ENCODE measurements at places on chromosomes 16 and 17.
A peak's percentile ranks its signal among the peaks of the same experiment; 100 is the strongest.

DNA sequence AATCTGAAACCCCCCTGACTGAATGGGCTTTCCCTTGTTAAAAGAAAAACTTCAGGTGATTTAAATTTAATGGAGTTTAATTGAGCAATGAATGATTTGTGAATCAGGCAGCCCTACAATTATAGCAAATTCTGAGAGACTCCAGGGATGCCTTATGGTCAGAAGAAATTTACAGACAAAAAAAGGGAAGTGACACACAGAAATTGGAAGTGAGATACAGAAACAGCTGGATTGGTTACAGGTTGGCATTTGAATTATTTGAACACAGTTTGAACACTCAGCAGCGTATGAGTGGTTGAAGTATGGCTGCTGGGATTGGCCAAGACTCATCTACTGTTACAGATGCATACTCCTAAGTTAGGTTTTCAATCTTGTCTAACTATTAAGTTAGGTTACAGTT lies 19.0 kb upstream of the CPHXL start:
- DNase-seq = no peak

GRCh38 chr16:55399911-55400310 lies 75.9 kb downstream of the IRX6 start:
- DNase-seq = no peak

- DNase-seq = no peak
Observed at GRCh38 chr17:41763327-41763726, 23.2 kb downstream of the JUP start.

DNA sequence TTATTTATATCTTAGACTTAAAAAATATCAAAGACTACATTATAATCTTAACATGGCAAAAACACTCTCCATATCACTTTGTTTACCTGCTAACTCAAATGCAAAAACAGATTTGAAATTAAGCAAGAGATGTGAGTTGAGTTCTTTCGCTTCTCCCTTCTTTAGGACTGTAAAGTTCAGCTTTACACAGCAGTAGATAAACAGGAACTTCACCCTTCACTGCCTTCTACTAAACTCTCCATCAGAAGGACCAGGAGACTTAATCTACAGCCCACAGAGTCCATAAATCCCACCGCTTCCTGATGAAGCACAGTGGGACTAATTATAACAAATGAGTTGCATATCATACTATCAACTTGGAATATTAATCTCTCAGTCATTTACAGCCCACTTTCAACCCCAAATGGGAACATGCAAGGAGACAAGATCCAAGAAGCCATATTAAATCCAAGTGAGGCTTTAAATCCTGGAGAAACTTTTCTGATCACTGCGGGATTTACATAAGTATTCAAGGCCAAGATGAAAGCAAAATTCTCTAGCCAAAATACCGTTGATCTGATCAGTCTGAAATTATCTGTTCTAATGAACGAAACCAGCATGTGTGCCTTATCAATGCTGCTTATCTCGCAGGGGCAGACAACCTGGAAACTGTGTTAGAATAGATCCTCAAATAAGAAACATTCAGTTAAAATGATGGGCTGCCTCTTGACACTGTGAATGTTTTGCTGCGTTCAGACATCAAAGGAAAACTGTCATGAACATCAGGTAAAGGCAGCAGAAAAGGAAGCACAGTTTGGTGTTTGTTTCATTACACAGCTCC lies 1.6 kb downstream of the AMFR start:
- DNase-seq = no peak

- DNase-seq = no peak
Observed at GRCh38 chr17:29791336-29792080, 138.5 kb downstream of the SSH2 start.

- DNase-seq = peak; percentile 54
Observed at GRCh38 chr17:30104575-30105339, 11.9 kb upstream of the NSRP1 start.

DNA sequence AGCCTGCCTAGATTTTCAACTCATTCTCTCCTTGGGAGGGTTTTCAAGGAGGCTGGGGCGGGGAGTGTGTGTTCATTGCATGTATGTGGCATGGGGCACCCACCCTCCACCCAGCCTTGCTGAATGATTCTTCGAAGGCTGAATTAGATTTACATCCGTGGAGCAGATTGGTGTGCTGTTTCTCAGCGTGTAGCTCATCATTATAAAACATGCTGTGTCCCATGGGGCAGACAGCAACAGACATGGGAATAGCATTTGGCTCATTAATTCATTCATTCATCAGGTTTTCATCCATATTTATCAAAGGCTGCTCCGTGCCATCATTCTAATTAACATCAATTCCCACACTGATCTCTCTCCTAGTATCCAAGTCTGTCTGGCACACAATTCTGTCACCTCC lies 10.6 kb upstream of the CD300A start:
- no peak for DNase-seq

DNA sequence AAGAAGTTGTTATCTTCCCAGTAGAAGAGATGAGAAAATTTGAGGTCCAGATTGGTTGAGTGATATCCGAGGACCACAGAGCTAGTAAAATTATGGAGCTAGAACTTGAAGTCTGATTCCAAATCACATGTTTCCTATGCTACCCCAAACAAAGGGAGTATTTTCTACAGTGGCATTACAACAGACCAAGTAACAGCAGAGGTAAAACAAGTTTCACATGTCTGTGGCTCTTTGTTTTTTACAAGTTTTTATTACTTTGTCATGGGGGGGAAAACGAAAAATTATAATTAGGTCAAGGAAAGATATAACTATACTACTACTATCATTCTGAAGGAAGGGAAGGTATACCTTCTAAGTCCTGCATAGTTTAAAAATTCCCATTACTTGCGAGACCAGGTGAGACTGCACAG lies 49.4 kb downstream of the KANSL1 start:
- no peak for DNase-seq

DNA sequence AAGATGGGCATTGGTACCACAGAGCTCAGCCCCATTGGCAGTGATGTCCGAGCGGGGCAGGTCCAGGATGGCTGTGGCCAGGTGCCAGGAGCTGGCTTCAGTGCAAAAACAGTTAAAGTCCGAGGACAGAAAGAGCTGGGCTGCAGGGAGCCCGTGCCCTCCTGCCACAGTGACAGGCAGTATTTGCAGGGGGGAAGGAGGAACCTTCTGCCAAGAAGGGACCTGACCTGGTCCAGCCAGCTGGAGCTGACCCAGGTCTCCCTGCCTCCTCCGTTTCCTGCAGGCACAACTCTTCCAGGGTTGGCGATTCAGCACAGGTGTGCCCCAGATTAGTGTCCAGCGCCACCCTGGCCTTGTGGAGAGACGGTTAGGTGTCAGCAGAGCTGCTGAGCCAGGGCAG lies 199.0 kb downstream of the ENGASE start:
- no peak for DNase-seq

DNA sequence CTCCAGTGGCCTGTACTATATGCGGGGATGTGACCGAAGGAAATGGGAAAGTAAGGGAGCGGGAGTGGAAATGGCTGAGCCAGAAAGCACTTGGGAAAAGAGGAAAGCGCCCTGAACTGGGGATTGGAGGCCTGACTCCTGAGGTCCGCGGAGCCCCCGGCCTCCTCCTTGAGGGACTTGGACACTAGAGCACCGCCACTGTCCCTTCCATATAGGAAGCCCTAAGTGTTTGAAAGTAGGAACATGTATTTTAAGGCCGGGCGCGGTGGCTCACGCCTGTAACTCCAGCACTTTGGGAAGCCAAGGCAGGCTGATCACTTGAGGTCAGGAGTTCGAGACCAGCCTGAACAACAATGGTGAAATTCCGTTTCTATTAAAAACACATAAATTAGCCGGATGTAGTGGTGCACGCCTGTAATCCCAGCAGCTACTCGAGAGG lies 530 bp upstream of the ZDHHC7 start:
- no peak for DNase-seq

DNA sequence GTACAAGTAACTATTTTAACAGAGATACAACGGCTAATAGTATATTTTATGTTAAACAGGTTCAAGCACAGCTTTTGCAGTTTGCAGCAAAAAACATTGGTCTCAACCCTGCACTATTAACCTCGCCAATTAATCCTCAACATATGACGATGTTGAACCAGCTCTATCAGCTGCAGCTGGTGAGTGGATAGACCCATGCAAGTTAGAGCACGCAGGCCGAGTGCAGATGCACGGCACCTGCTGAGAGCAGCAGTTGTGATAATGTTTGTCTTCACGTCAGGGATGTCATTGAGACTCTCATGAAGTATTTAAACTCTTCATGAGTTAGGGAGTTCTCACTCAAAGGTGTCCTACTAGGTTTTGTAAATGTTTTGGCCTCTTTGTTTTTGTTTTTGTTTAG lies 45.6 kb downstream of the TMC6 start:
- no peak for DNase-seq

DNA sequence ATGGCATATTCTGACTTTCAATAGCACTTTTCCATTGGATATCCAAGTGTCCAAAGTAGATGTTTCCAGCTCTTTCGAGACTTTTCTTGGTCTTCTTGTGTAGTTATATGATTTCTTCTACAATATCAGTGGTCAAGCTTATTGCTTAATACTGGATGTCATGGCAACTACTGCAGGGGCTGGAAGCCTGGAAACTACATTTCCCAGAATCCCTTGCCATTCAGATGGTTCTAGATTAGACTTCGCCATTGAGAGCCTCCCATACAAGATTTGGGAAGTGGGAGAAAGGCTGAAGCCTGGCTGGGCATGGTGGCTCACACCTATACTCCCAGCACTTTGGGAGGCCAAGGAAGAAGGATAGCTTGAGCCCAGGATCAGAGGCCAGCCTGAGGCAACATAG lies 153.6 kb downstream of the C16orf95 start:
- DNase-seq = no peak
